ENCODE measurements at places on chromosomes 4 and X. TPM values are rescaled to one million over a fixed set of nuclear protein-coding genes. Genes with fewer than 3 reads are reported as not detected.

PCDH7 gene
- total RNA-seq = 19.7 TPM

GPM6B gene
- total RNA-seq = 1.1 TPM

TCEAL9 gene
- 106 TPM for total RNA-seq

HPSE gene
- total RNA-seq = 30.7 TPM

FAM184B gene
- total RNA-seq = not detected

PDGFRA gene
- 0.85 TPM for total RNA-seq

CT45A1 gene
- not detected for total RNA-seq

HMX1 gene
- total RNA-seq = not detected

ZNF81 gene
- 3.9 TPM for total RNA-seq

GRCh38 chr4:73434311-73434710 lies 1.7 kb upstream of the AFP start:
- no peak for DNase-seq

DNA sequence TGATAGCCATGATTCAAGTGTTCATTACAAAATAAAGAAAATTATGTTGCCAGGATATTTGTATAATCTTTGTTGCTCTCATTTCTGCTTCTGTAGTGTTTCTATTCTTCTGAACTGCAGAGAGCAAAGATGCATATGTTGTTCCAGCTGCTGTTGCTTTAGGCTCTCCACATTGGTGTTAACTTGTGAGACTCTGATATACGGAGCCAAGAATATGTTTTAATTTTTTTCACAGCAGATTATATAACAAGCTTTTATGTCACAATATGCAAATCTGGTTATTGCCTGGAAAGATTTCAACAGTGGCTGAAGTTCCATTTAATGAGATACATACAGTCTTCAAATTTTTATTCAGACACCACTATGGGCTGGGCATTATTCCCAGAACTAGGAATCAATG lies 655.0 kb downstream of the GRXCR1 start:
- no peak for DNase-seq

DNA sequence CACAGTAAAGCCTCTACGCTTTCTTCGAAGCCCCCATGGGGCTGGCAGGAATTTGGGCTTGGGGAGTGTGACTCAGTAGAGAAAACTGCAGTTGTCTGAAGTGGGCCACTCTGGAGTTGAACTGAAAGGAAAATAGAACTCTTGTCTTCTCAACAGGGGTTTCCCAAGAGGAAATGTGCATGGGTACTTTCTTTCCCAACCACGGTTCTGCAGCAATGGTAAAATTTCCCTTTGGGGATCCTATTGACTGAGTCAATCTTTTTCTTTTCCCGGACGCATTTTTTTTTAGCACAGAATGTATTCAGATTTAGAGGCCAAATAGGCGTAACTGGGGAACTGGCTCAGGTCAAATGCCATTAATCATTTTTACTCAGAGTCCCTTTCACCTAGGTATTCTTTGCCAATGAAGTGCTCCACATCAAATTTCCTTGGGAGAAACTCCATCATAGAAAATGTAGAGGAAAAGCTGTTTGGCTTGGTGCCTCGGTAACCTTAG lies 269.3 kb downstream of the STIM2 start:
- DNase-seq = no peak

GRCh38 chr4:168565130-168565529 lies 68.3 kb downstream of the PALLD start:
- DNase-seq = no peak

DNA sequence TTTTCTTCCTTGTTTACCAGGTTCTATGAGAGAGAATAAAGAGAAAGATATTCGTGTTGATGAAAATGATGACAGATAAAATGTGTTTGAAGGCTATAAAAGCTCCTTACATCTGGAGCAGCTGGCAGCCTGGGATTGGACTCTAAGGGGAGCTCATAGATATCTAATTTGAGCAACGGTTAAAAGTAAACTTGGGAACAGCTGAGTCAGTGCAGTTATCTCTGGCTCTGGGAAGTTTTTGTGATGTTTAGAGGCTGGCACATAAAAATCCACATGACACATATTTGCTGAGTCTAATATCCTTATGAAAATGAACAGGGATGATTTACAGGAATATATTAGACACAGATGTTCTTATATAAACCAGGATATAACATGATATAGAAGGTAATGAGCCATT lies 331.8 kb upstream of the TENM3 start:
- no peak for DNase-seq

- no peak for DNase-seq
Observed at GRCh38 chr4:22384154-22384553, 131.7 kb downstream of the ADGRA3 start.

DNA sequence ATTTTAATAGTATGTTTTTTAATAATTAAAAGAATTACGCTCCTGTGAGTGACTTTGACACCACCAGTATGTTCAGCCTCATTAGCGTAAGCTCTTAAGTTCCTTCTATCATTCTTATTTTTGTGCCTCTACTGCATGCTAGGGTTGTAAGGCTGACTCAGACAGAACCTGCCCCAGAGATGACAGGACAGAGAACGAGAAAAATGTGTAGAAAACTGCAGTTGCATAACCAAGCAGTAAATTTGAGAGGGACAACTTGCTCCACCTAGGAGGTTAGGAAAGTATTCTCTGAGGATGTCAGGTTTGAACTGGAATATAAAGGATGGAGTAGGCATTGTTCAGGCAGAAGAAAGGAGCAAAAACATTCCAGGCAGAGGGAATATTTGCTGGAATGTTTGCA lies 98.7 kb downstream of the NFKB1 start:
- no peak for DNase-seq

DNA sequence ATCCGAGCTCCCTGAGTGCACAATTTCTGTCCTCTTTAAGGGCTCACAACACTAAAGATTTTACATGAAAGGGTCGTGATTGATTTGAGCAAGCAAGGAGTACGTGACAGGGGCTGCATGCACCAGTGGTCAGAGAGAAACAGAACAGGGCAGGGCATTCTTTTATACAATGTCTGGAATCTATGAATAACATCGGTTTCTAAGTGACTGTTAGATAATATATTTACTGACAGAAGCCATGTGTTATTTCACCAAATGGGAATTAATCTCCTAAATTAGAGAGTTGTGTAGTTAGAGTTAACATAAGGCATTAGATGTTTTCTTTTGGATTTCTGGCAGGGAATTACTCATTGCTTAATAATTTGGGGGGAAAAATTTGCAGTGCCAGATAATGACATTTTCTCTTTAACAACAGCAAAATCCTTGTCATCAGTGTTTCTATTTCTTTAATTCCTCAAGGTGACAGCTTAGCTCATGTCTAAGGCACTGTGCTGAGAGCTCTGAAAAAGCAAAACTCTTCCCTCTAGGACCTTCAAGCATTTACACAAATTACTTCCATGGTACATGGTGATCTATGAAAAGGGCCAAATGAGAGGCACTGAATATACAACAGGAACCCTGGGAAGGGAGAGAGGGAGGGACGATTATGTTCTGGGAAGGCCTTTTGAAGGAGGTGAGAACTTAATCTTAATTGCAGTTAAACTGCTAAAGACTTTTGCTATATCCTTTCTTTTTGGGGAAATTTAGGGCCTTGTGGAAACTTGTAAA lies 145.0 kb downstream of the RTL3 start:
- DNase-seq = no peak

DNA sequence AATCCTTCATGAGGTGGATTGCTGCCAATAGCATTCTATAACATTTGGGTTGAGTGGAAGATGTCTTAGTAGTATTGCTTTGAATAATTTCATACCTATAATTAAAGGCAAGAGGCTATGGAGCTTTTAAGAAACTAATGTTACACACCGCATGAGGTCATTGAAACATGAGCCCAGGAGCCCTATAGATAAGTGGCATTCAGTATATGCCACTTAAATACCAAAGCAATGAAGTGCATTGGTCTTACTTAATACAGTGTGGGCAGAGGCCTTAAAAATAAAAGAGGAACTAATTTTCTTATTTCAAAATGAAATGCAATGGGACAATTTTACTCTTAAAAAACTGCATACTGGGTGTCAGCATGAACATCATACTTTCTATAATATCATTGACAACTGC lies 47.5 kb downstream of the SPATA18 start:
- DNase-seq = no peak

- DNase-seq = no peak
Observed at GRCh38 chrX:97030463-97030862, 146.8 kb downstream of the RPA4 start.

- DNase-seq = no peak
Observed at GRCh38 chr4:3861720-3862639, 95.8 kb downstream of the ADRA2C start.

GRCh38 chrX:110156167-110156754 lies 153.3 kb downstream of the TMEM164 start:
- no peak for DNase-seq

DNA sequence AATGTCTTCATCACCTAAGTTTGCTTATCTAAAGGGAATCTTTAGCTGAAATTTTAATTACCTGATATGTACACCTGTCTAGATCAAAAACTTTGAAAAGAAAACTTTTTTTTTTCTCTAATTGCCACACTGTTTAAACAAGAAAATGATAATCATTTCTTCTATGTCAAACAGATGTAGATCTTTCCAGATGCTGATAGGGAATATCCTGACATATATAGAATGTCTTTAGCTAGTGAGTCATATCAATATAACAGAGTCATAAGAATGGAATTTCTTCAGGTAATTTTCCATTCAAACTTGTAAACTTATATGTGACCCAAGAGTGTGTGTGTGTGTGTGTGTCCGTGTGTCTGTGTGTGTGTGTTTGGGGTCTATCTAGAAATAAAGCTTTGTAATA lies 271.9 kb downstream of the GPM6A start:
- DNase-seq = no peak

DNA sequence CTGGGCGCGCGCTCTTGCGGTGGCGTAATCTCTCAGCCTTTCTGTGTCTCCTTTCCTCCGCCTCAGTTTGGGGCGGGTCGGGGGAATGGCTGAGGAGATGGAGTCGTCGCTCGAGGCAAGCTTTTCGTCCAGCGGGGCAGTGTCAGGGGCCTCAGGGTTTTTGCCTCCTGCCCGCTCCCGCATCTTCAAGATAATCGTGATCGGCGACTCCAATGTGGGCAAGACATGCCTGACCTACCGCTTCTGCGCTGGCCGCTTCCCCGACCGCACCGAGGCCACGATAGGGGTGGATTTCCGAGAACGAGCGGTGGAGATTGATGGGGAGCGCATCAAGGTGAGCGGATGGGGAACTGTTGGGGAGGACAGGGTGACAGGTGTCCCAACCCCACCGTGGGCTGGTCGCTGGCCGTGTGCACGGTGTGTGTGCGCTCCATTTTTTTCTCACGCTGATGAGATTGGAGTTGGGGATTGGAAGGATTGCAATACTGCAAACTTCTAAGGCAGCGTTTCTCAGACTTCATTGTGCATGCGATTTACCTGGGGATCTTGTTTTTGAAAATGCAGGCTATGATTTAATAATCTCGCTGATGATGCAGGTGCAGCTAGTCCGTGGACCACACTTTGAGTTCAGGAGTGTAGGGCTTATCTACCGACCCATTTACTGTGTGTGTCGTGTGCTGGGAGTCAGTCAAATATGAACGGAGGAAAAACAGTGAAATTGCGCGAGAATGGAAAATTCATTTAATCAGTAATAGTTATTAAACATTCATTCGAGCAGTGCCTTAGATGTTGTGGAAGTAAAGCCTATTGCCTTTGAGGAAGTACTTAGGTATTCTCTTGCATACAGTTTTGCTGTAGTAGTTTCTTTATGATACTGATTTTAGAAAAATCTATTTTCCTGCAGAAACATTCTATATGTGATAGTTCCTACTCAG lies at the start of gene RAB33B:
RAB33B (plus strand) TSS at position 11 of the 935 bp plus-strand sequence; CDS start at position 86, 75 bp downstream.
- no peak for DNase-seq

GRCh38 chr4:54085284-54085683 lies 14.7 kb upstream of the GSX2 start:
- DNase-seq = no peak

GRCh38 chr4:2750719-2751605 lies 5.2 kb downstream of the TNIP2 start:
- no peak for DNase-seq

- DNase-seq = no peak
Observed at GRCh38 chr4:90648791-90649190, 521.6 kb downstream of the CCSER1 start.

- no peak for DNase-seq
Observed at GRCh38 chr4:23884261-23884660, 5.6 kb downstream of the PPARGC1A start.

DNA sequence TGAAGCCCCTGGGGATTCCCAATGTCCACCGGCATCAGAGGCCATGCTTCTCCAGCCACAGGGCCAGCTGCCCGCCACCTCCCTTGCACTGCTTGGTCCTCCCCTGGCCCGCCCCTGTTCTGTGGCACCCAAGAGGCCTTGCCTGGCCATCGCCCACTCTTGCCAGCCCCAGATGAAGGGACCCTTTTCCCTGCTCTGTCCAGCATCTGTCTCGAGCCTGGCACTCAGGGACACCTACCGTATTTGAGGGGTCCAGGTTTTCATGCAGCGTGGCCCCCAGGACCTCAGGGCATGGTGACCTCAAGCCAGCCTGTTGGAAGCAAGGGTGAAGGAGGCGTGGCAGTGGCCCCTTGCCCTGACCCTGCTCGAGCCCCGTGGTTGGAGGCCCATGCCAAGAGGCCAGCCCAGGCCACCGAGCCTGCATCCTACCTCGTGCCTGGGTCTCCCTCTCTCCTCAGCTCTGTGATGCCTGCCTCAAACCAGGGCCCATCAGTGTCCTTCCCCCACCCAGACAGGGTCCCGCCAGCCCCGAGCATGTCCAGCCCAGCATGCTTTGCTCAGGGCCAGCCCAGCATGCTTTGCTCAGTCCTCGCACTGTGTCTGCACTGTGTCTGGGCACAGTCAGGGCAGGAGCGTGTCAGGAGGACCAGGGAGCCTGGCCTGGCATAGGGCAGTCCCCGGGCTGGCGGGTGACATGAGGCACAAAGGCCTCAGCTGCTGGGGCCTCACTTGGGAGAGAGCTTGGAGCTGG lies 14.3 kb upstream of the FGFR3 start:
- no peak for DNase-seq

GRCh38 chrX:40176351-40177116 lies 78.8 kb upstream of the BCOR start:
- DNase-seq = no peak

DNA sequence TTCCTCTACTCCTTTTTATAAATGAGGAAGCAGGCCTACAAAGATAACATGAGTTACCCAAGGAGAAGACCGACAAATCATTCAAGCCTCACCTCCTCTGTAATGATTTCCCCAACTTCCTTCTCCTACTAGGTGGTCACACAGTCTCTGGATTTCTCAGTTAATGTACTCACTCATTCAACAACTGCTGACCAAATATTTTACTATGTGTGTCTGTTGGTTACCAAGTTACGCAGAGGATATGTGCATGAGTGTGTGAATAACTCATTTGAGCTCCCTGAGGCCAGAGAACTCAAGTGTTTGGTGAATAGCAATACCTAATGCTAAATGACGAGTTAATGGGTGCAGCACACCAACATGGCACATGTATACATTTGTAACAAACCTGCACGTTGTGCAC lies 10.4 kb downstream of the CASK start:
- no peak for DNase-seq

DNA sequence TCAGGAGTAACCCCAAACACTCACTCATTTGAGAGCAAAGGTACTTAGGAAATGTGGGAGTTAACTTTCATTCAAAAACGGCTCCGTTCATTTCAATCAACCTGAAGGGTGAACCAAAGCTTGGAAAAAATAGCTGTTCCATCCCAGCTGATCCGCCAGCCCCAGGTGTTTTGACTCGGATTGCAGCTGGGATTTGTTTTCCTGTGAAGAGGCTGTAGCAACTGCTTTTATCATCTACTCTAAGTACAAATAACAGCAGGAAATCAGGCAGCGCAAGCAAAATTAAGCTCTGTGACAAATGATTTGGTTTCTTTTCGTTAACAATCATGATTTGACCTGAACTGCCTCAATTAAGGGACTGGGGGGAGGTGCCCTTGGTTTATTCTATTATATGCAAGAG lies 154.7 kb downstream of the BEND2 start:
- no peak for DNase-seq

GRCh38 chr4:127656047-127656680 lies 23.4 kb downstream of the INTU start:
- no peak for DNase-seq

All from pulmonary artery endothelial cell (primary cell).